NCI-H1930 (cell line): ENCODE measurements at places on chromosomes 16 and 17.

DNA sequence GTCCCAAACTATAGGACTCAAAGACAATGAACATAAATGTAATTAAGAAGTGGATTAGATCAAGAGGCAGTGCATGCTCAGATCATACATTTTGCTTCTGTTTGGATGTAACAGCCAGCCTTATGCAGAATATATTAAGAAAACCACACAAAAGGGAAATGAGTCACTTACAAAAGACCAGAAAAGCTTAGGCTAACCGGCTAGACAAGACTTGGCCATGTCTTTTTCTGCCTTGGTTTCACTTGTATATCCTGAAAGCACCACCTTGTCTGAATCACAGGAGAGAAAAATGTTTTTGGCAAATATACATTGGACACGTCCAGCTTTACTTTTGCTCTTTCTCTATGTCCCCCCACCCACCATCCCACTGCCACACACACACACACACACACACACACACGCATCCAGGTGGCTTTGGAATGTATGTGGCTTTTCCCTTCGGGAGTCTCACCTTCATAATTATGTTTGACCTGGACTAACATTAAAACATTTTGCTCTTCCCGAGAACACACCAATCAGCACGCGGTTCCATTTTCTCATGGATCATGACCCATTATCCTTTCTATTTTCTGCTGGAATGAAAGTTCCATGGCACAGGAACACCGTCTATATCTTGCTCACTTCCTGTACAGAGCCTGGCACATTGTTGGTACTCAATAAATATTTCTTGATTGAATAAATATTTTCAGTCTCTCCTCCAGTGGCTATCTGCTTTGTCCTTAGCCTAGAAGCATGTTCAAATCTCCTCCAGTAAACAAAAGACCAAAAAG, 64.6 kb downstream of the CDK5R1 start:
- DNase-seq = no peak

DNA sequence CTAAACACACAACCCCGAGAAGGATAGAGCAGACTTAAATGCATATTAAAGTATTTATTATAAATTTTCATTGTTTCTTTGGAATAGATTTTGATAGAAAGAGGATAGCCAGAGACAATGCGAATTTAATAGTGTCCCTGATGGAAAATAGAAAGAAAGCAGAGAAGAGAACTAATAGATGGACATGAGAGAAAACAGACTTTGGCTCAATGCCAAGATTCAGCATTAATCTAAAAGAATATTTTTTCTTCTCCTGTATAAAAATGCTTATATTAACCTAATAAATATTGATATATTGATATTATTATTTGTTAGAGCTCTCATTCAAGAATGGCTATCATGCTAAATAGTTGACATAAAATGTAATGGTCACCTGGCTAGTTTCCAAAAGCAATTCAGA, 173.4 kb downstream of the KIF2B start:
- DNase-seq = no peak

- DNase-seq = peak; percentile 13
These were observed 6.7 kb downstream of the HS3ST3A1 start for GRCh38 chr17:13594762-13595598.

DNA sequence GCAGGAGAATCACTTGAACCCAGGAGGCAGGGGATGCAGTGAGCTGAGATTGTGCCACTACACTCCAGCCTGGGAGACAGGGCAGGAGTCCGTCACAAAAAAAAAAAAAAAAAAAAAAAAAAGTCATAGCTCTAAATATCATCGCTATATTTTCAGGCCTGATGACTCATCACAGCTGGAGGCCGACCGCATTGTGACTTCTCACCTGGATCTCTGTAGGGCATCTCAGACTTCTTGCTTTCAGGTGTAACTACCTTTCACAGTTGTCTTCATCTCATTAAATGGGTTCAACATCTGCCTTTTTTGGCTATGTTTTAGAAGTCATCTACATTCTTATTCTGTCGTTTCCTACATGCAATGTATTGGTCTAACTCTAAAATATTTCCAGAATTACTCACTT, 353.1 kb upstream of the MON1B start:
- DNase-seq = no peak

DNA sequence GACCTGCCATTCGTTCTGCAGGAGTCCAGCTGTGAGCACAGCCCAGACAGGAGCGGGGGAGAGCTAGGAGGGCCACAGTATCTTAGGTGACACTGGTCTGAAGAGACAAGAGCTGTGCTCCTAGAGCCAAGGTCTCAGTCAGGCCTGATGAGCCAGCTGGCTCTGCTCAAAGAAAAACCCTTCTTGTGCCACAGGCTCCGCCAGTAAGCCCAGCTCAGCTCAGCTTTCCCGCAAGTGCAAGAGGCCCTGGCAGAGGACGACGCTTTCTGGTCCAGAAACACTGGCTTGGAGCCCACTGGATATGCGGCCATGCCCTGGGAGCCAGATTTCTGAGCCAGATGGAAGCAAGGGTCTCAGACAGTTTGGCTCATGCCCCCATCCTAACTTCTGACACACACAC, 23.9 kb downstream of the PEMT start:
- no peak for DNase-seq

DNA sequence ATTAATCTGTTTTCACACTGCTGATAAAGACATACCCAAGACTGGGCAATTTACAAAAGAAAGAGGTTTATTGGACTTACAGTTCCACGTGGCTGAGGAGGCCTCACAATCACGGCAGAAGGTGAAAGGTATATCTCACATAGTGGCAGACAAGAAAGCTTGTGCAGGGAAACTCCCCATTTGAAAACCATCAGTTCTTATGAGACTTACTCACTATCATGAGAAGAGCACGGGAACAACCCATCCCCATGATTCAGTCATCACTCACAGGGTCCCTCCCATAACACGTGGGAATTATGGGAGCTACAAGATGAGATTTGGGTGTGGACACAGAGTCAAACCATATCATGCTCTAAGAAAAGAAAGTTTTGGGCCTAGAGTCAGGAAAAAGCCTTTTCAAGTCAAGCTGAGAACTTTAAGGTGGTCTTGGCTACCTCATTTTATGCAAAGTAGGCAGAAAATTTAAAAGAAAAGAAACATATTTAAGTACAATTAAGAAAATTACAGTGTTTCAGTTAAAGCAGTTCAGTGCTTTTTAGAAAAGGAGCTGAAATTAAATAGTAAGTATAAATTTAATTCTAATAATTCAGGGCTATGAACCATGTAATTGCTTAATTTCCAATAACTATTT, 24.9 kb upstream of the CRYM start:
- DNase-seq = no peak

- no peak for DNase-seq
These were observed 17.5 kb upstream of the SPNS2 start for GRCh38 chr17:4480929-4481898.

DNA sequence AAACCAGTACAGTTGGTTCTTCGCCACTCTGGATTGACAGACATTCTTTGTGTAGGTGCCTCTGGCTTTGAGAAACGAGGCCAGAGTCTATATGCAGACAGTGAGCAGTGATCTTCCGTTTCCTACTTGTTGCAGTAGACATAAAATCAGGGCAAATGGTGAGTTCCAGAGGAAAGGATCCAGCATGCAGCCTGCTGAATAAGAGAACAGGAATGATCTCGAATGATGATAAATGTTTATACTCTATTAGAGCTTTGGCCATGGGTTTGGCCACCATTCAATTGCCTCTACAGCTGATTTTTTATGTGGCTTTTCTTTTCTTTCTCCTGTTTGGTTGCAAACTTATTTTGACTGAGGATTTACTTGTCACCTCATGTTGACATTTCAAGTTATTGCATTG, 286.7 kb downstream of the IRX3 start:
- no peak for DNase-seq

DNA sequence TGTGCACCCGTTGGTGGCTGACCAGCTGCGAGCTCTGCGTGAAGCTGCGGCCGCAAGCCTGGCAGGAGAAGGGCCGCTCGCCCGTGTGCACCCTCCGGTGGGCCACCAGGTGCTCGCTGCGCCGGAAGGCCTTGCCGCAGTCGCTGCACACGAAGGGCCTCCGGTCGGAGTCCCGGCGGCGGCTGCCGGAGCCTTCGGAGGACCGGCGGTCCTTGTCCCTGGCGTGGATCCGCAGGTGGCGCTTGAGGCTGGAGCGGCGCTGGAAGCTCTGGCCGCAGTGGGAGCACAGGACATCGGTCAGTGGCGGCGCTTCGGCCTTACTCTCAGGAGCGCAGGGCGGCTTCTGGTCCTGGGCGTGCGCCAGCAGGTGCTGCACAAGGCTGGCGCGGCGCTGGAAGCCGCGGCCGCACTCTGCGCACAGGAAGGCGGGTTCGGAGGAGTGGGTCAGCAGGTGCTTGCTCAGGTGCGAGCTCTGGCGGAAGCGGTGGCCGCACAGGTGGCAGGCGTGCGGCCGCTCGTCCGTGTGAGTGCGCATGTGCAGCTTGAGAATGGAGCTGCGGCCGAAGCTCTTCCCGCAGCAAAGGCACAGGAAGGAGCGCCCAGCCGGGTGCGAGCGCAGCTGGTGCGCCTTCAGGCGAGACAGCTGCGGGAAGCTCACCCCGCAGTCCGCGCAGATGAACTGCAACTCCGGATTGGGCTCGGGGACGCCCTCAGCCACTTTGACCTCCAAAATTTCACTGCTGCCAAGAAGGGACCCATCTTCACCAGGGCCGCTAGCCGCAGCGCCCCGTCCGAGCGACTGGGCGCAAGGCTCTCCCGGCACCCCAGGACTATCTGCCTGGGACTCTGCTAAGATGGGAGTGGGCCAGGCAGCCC, 9.1 kb downstream of the ZSCAN10 start:
- DNase-seq = peak; percentile 78

DNA sequence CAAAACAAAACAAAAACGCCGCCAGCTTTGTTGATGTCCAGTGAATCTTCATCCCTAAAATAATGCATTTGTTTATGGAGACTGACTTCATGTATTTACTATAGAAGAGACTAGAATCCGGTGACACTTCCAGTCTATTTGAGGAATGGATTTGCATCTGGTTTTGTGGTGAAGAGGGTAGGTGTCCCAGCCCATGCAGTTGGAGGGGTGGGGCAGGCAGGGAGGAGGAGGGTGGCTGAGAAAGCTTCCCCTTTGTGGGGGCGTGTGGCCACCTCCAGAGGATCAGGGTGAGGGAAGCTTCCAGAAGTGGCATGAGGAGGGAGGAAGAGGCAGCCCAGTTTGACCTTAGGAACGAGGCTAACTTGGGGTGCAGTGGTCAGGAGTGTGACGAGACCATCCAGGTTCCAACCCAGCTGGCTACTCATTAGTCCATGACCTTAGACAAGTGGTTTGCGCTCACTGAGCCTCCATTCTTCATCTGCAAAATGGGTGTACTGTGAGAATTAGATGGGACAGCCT, 69.5 kb downstream of the CMIP start:
- DNase-seq = no peak

DNA sequence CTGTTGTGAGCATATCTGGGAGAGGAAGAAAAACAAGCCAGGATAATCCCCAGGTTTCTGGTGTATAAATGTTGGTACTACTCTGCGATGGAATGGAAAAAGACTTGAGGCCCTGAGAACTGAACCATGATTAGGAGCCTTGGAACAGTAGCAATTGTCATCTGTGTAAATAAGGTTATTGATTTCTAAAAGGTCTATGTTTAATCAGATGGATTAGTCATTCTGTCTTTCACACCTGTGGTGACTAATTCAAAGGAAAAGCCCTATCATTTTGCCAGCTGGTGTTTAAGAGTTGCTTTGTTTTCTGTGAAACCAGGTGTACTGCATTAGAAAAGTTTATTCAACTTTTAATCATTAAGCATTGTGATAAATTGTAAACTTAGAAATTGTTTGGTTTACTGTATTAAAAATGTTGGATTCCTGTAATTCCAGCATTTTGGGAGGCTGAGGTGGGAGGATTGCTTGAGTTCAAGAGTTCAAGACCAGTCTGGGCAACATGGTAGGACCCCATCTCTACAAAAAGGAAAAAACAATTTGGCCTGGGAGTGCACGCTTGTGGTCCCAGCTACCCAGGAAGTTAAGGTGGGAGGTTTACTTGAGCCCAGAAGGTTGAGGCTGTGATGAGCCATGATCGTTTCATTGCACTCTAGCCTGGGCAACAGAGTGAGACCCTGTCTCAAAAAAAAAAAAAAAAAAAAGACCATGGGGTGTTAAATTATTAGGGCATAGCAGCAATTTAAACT, 29.0 kb upstream of the KPNB1 start:
- DNase-seq = no peak

GRCh38 chr17:34125010-34125409, 130.1 kb upstream of the CCL2 start:
- DNase-seq = no peak

- no peak for DNase-seq
These were observed 20.2 kb downstream of the TSPOAP1 start for GRCh38 chr17:58308173-58308984.

DNA sequence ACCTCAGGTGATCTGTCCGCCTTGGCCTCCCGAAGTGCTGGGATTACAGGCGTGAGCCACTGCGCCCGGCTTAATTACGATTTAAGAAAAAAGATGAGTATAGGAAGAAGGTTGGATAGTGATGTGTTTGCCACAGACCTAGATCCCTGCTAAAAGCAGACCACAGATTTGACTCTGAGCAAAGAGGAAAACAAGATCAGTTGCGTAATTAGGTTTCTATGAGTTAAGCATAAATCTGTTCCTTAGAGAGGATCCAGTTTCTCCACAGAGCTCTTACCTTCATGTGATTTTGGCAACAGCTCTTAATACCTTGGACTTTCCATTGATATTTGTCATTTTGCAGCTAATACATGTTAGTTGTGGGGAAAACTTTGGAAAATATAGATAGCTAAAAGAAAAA, 31.1 kb downstream of the CDH1 start:
- DNase-seq = no peak

- DNase-seq = no peak
These were observed 7.0 kb downstream of the COG1 start for GRCh38 chr17:73199751-73200317.

- no peak for DNase-seq
These were observed 86.4 kb downstream of the CACNG1 start for GRCh38 chr17:67130768-67131167.

DNA sequence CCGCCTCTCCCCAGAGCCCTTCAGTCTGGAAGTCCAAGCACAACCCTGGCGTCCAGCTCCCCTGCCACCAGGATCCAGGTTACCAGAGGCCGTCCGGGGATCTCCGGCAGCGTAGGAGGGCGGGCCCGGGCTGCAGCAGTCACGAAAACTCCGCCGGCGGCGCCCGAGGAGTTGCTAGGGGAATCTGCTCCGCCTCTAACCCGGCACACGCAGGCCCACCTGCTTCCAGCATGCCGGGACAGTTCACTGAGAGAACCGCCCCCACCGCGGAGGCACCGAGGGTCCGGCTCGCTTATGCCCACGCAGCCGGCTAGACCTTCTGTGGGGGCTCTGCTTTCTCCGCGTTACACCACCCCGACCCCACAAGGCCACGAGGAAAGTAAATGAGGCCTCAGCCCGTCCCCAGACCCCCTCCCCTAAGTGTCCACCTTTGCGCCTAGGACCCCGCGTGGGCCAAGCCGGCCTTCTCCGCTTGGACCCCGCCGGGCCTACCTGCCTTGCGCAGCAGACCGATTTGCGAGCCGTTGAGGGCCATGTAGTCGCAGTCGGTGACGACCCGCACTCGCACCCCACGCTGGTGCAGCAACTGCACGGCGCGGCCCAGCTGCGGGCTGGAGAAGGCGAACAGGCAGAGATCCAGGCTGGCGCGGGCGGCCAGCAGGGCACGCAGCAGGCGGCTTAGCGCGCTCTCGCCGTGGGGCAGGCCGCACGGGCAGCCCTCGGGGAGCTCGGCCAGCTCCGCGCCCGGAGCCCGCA, 587 bp downstream of the PLD6 start:
- no peak for DNase-seq
